ENCODE measurements at places on chromosomes 12 and 14.
A peak's percentile ranks its signal among the peaks of the same experiment; 100 is the strongest.

- DNase-seq, result no peak
These were observed 214.6 kb upstream of the PRKD1 start for GRCh38 chr14:30142216-30142615.

- DNase-seq, result no peak
These were observed 74.3 kb upstream of the PLEKHG7 start for GRCh38 chr12:92628476-92628875.

- DNase-seq, result no peak
These were observed 80.0 kb downstream of the ST8SIA1 start for GRCh38 chr12:22254478-22254877.

DNA sequence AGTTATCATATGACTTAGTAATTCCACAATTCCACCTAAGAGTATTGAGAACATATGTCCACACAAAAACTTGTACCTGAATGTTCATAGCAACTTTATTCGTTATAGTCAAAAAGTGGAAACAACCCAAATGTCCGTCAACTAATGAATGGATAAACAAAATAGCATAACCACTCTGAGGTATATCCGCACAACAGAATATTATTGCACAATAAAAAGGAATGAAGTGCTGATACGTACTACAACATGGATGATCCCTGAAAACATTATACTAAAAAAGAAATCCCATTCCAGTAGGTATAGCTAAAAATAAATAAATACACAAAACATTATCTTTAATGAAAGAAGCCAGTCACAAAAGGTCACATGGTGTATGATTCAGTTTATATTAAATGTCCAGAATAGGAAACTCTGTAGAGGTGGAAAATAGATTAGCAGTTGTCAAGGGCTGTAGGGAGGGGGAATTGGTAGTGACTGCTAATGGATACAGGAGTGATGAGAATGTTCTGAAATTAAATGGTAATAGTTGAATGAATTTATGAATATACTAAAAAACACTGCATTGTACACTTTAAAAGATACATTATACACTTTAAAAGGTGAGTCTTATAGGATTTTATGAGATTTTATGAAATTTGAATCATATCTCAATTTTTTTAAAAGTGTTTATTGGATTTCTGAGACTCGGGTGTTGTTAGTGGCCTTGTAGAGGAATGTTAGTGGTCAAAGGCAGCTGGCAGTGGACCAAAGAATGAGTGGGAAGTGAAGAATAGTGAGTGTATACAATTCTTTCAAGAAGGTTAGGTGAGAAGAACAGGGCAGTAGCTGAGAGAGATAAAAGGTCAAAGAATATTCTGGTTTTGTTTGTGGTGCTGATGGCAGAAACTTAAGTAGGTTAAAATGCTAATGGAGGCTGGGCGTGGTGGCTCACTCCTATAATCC is 36.3 kb upstream of the BAZ1A start:
- peak; percentile 29 for DNase-seq

DNA sequence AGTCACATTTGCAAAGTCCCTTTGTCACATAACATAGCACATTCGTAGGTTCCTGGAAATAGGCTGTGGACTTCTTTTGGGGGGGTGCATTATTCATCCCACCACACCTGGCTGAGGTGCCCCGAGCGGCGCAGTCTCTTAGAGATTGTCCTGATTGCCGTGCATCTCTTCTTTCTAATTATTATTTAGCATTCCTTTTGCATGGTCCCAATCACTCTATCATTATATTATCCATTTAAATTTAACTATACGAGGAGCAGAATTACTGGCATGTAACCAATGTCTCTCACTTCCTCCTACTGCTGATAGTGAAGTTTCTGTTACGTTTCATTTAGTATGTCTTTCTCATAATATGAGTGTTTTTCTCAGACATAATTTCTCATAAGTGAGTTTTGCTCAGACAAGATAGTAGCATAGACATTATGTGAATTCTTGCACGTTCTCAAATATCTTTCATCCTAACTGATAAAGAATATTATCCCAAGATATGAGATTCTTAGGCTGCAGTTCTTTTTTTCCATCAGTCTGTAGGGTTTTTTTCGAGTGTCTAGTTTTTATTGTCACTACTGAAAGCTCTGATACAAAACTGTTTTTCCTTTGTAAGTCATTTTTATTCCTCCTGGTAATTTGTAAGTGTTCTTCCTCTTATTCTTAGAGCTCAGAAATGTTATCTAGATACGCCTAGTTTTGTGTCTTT is 444.3 kb downstream of the NELL2 start:
- no peak for DNase-seq

- DNase-seq, result no peak
These were observed 301.5 kb upstream of the FBXO33 start for GRCh38 chr14:39733741-39734140.

- DNase-seq, result no peak
These were observed 139.1 kb downstream of the TMTC1 start for GRCh38 chr12:29644536-29645162.

DNA sequence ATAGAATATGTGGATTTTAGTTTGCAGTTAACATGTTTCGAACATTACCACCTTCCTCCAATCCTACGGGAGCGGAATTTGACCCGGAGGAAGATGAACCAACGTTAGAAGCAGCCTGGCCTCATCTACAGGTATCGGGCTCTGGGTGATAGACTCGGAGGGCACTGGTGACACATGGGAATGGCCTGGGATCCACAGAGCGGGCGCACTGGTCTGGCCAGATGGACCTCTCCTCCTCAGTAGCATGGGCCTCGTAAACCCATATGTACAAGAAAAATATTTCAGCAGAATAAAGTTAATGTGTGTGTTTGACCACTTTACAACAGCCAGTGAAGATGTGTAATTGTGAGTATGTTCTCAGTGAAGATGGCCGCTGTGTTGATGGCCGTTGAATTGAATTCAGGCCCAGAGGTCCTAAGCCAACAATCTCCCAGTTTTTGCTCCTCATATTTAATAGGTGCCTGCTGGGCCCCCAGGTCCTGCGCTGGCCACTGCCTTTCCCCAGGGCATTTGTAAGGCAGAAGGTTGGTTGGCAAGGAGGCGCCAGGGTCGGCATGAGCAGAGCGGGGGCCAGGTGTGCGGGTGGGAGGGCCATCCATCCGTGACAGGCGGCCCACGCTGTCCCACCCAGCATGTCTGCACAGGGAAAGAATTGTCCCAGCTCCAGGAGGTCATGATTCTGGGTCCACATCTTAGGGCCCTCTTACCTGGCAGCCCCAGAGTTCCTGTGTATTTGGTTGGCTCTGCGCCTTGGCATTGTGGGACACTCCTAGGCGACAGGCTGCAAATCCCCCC is 82.0 kb upstream of the DYNC1H1 start:
- DNase-seq, result no peak

Measured in NCI-H226 (cell line).